Lower lobe of right lung (tissue), 2 donors: ENCODE measurements at places on chromosomes 5 and 9. TPM values are rescaled to one million over a fixed set of nuclear protein-coding genes. Genes with fewer than 3 reads are reported as not detected.

PCDHGB2 gene
- total RNA-seq = 3.7 TPM

KCNV2 gene
- not detected for total RNA-seq

TMEM38B gene
- 10.9 TPM for total RNA-seq

GRIN3A gene
- total RNA-seq = 0.24 TPM

SGCD gene
- total RNA-seq = 6.0 TPM

SHC3 gene
- 13.2 TPM for total RNA-seq

PTPN3 gene
- 13.4 TPM for total RNA-seq

SV2C gene
- total RNA-seq = 0.32 TPM

GRCh38 chr9:136941231-136942111 is 3.1 kb downstream of the FBXW5 start:
- no peak for DNase-seq

DNA sequence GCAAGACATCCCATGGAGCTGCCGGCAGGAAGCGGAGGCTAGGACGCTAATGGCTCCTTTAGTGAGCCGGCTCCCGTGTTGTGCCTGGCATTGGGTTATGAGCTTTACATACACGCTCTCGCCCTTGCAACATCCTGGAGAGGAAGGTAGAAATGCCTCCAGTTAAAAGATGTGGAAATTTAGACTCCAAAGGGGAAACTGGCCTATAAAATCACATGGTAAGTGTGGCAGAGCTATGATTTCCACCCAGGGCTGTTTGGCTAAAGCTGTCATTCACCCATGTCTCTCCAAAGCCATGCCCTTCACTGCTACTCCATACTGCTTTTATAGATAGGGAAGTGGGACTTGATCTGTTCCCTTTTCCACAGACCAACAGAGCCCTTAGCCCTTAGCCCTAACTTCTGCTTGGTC is 5.2 kb downstream of the GM2A start:
- no peak for DNase-seq

DNA sequence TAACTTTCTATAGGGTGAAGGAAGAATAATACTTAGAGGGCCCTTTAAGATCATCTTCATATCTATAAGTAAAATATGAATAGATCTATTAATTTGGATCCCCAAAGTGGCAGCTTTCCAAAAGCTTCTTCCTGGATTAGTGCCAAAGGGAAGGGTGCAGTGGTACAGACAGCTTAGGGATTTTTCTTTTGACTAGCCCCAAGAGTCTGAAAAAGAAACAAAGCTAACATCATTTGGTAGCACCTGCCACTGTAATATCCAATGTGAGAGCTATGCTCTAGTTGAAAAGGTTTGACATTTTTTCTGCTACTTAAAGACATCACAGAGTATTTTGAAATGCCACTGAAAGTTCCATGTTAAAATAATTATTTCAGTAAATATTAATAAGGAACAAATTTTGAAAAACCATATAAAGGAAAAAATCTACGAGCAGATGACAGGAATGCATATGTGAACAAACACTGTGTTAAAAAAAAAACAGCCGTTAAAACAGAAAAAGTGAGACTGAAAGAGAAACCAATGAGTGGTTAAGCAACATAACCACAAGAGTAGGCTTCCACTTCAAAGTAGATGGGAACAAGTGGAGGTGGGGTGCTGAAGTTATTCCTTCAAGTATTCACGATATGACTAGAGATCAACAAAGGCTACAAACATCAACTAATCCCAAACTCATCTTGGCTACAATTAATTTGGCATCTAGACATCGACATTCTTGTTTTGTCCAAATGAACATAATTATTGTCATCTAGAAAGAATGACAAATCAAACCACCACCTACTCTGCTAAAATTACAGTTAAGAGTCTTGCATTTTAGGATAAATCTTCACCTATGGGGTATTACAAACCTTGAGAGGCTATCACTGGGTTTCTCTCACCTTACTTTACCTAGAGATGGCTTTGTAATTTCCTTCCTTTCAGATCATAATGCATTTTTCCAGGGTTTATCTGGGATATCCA is 137.5 kb downstream of the CPLANE1 start:
- DNase-seq = no peak

GRCh38 chr9:83981126-83981871 is 694 bp downstream of the RMI1 start:
- DNase-seq = no peak

DNA sequence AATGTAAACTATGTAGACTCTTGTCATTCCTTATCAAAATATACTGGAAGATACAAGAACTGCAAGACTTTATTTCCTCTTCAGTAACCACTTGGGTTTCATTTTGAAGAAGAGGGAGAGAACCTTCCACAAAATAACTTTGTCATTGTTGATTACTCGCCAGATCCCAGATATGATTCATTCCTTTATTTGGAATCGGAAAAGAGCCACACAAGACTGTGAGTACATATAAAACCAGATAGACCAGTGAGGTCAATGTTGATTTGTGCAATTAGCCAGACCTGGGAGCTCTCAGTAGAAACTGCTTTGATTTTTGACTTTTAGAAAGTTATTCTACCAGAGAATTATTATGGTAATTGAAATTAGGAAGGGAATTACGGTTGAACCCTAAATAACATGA is 146.1 kb downstream of the TMEM167A start:
- no peak for DNase-seq

DNA sequence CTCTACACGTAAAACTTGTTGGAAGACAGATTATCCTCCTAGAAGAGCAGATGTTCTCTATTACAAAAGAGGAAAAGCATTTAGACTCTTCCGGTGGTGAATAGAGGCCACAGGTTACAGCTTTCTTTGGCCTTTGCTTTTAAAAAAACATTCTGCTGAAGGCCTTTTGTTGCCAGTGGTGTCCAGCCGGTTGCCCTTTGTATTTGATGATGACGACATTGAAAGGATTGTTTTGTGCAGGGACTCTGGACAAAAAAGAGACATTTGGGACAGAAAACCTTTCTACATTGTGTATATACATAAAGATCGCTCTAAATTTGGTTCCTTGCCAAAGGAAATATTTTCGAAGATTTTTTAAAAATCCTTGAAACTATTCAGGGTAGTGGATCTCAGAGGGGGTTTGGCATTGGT is 180.3 kb downstream of the C9orf152 start:
- no peak for DNase-seq

GRCh38 chr9:128409978-128410377 is 10.7 kb upstream of the CERCAM start:
- DNase-seq = no peak

DNA sequence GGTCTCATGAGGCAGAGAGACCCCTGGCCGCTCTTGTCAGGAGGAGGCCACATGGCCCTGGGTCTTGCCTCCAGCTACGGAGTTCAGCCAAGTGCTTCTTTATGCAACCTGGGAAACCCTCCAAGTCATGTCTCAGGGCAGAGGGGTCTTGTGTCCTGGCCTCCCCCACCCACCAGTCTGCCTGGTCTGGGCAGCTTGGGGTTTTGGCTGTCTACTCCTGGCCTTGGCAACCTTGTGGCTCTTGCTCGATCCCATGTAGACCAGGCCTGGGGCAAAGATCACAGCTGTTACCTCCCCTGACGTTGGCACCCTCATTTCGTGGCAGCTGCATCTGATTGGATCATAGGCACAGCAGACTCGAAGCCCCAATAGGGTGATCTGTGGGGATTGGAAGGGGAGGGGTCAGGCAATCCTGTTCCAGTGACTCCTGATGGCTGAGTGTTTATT is 28.4 kb downstream of the JADE2 start:
- DNase-seq = no peak

- peak; percentile 61 for DNase-seq
Measured at GRCh38 chr5:124744170-124744971, 2.1 kb downstream of the ZNF608 start.

DNA sequence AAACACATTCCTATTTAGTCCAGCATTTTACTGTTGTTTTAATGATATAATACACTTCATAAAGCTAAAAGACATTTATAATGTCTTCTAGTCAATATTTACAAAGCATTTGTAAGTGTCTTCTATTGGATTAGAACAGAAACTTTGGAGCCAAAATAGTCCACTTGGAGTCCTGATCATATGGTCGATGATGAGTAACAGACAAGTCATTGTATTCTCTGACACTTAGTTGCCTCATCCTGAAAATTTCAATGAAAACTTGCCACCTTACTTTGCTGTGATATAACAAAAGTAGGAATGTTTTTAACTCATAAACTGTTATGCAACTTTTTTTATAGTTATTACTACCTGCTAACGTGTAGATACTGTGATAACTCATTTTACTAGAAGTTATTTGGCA is 132.5 kb downstream of the GABRB2 start:
- DNase-seq = no peak
